Fibroblast of skin of left biceps (primary cell): ENCODE measurements at places on chromosomes 3 and 15.

GRCh38 chr15:99124641-99125040, 19.8 kb downstream of the SYNM start:
- DNase-seq = no peak

GRCh38 chr3:62439176-62439813, 65.9 kb upstream of the FEZF2 start:
- no peak for DNase-seq

GRCh38 chr3:15292765-15293522, 39.4 kb downstream of the SH3BP5 start:
- no peak for DNase-seq

- DNase-seq = no peak
Measured at GRCh38 chr3:37309921-37310665, 135.7 kb upstream of the LRRFIP2 start.

DNA sequence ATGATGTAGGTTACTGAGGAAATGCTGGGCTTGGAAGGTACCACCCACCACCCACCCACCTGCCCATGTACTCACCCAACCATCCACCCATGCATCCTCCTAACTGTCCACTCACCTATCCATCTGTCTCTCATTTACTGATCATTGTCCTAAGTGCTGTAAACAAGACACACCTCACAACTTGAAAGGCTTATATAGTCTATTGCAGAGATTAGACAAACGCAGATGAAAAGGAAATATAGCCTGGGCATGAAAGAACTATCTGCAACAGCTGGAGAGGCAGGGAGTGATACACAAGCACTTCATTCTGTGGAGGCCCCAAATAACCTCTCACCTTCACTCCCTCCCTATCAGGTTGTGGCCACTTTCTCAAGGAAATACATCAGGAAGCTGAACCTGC, 54.0 kb downstream of the DAPK2 start:
- DNase-seq = no peak

DNA sequence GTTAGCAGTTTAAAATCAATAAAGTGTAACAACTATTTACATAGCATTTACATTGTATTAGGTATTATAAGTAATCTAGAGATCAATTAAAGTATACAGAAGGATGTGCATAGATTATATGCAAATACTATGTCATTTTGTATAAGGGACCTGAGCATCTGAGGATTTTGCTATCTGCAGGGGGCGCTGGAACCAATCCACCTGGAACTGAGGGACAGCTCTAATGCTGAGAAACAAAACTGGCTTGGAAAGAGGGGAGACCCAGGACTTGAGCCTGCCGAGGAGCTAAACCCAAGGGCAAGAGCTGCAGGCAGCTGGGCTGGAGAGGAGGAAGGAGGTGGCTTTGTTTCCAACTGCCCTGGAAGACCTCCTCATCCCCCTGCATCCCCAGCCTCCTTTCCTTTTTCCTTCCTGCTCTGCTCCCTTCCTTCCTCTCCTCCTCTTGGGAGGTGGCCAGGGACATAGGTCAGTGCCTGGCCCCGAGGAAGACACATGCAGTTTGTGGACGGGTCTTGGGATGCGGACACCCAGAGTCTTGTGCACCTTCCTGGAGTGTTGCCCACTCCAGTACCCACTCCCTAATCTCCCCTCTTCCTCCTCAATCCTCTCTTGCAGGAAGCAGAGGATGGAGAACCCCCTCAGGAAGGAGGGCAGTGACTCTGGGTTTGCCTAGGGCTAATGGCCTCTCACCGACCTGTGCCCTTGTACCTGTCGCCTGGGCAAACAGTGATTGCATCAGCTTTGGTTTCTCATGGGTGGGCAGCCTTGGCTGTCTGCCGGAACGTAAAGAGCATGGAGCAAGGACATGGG, 825 bp upstream of the RTP3 start:
- no peak for DNase-seq

DNA sequence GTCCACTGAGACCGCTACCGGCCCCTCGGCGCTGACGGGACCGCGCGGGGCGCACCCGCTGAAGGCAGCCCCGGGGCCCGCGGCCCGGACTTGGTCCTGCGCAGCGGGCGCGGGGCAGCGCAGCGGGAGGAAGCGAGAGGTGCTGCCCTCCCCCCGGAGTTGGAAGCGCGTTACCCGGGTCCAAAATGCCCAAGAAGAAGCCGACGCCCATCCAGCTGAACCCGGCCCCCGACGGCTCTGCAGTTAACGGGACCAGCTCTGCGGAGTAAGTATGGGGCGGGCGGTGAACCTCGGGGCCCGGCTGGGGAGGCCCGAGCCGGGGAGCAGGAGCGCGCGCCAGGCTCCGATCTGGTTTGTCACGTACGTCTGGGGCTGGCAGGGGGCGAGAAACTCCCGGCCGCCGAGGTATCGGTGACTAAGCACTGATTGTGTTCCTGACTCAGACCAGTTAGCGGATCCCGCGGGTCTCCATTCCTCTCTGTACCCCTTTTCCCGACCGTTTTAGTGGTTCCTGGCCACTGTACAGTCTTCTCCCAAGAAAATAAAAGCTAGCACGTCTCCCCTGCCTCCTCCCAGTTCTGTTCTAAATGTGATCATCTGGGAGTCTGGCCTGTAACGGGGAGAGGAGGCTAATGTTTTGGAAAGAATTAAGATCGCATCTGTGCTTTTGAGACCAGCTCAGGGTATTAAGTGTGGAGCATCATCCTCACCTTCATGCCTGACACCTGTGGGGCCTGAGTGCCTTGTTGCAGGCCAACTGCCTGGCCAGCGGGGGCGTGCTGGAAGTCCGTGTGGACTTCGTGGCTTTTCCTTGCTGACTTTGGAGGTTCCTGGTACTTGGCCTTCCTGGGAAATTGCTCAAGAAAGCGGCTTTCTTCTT, 691 bp downstream of the MAP2K1 start:
- no peak for DNase-seq

- DNase-seq = no peak
Measured at GRCh38 chr3:159950156-159950898, 38.3 kb upstream of the IL12A start.

- no peak for DNase-seq
Measured at GRCh38 chr3:8237893-8238292, 263.7 kb upstream of the LMCD1 start.

DNA sequence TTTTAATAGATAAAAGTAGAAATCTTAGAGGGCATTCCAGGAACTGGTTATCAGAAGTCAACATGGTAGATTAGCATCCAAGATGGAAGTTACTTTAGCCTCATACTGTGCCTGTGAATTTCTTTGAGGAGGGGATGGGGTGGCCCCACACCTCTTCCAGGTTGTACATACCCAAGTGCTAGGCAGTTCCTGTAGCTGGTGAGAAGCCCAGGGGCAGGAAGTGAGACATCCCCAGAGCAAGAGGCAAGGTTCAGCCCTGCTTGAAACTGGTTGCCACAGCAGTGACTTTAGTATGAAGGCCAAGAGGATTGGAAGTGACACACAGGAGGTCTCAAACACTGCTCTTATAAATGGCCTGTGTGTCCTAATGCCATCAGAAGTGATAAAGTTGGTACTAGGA, 11.9 kb downstream of the GTPBP8 start:
- no peak for DNase-seq

GRCh38 chr15:98330258-98330657, 318.1 kb upstream of the IGF1R start:
- DNase-seq = no peak

DNA sequence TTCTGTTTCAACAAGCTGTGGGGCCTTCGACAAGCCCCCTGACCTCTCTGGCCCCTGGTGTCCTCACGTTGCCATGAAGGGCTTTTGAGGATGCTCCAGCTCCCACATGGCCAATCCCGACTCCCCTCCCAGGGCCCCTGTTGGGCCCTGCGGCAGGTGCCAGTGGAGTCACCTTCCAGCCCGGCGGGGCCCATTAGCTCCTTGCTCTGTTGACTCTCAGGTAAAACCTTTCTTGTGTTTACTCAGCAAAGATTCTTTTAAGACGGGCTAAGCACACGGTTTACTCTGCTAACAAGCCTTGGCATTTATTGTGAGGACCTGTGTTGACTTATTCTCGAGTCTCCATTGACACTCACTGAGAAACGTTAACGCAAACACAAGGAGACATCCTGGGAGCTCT, 15.0 kb downstream of the RPLP1 start:
- no peak for DNase-seq

DNA sequence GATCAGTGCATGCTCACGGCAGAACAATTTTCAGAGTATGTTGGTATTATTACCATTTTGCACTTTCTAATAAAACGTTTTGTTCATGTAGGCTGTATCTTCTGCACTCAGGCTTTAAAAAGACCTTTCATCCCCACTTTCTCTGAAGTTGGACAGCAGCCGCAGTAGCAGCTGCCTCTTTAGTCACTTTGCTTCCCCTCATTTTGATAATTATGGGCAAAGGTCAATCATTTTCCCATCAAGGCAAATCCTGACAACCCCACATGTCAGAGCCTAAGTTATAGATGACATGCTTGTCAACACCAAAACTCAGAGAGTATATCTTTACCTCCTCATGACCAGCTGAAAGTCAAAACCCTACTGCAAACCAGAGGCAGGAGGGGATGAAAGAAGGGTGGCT, 99.7 kb downstream of the ROBO2 start:
- DNase-seq = no peak

DNA sequence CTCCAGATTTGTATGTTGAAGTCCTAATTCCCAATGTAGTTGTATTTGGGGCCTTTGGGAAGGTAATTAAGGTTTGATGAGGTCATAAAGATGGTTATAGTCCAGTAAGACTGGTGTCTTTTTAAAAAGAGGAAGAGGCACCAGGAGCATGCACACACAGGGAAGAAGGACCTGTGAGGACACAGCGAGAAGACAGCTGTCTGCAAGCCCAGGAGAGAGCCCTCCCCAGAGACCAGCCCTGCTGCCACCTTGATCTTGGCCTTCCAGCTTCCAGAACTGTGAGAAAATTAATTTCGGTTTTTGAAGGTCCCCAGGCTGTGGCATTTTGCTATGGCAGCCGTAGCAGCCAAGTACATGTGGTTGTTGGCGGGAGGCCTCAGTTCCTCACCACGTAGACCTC, 32.8 kb upstream of the TSEN2 start:
- DNase-seq = no peak

- DNase-seq = no peak
Measured at GRCh38 chr15:29208352-29208751, 61.3 kb downstream of the NSMCE3 start.

DNA sequence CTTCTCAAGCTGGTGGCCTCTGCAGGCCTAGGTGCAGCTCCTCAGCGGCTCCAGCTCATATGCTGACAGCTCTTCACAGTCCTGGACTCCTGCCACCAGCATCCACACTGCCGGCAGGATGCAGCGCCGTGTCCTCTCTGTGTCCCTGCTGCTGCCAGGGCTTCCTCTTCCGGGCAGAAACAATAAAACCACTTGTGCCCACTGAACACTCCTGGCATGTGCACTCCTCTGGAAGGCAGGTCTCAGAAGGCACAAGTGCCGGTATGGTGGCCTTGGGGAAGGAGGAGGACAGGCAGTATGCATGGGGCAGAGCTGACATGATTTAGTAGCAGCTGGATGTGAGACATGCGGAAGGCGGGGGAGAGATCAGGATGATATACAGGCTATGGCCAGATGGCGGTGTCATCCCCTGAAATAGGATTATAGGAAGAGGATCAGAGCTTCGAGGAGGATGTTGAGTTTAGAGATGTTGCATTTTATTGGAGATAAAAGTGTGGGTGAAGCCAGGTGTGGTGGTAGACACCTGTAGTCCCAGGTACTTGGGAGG, 7.5 kb upstream of the MAN2A2 start:
- DNase-seq = no peak

DNA sequence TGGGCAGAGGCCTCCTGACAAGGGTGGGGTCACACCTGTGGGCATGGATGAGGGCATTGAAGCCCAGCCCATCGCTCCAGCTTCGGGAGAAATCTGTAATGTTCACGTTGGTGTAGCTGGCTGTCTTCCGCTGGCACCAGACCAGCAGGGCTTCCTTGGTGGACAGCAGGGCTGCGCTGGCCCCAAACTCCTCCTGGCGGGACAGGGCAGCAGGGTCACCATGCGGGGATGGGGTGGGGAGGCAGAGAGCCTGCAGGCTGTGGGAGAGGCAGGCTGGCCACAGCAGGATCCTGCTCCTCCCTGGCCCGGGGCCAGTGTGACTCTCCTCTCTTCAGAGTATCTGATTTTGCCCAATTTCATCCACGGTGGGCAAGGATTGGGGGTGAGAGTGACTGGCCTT, 6.0 kb downstream of the SPTBN5 start:
- DNase-seq = no peak

DNA sequence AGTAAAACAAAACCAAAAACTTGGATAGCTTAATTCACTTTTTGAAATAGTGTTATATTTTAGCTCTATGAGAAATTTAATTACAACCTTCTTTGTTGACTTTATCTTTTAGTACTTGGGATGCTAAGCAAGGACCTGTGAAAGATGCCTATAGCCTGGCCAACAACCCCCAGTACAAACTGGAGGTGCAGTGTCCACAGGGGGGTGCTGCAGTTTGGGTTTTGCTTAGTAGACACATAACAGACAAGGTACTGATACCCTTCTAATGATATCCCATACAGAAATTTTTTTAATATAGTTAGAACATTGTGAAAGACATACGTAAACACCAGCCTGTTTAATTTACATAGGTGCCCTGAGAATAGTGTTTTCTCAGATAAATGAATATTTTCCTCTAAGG, 35.3 kb downstream of the CAPN7 start:
- DNase-seq = no peak

GRCh38 chr3:185715091-185715490, 109.8 kb downstream of the IGF2BP2 start:
- DNase-seq = peak; percentile 42

GRCh38 chr15:72353266-72353665, 22.5 kb downstream of the HEXA start:
- no peak for DNase-seq

- peak; percentile 54 for DNase-seq
Measured at GRCh38 chr15:37995461-37996347, 61.3 kb downstream of the TMCO5A start.

GRCh38 chr3:164929642-164930041, 148.7 kb downstream of the SI start:
- DNase-seq = no peak
